ENCODE measurements at places on chromosomes 16 and 17.

- no peak for DNase-seq
Observed at GRCh38 chr16:74249846-74250245, 46.8 kb upstream of the PSMD7 start.

GRCh38 chr17:78493450-78493849 lies 83.7 kb downstream of the DNAH17 start:
- no peak for DNase-seq

- DNase-seq, result no peak
Observed at GRCh38 chr16:56912746-56913708, 18.9 kb upstream of the HERPUD1 start.

GRCh38 chr17:41393826-41394225 lies 3.6 kb downstream of the KRT31 start:
- no peak for DNase-seq

DNA sequence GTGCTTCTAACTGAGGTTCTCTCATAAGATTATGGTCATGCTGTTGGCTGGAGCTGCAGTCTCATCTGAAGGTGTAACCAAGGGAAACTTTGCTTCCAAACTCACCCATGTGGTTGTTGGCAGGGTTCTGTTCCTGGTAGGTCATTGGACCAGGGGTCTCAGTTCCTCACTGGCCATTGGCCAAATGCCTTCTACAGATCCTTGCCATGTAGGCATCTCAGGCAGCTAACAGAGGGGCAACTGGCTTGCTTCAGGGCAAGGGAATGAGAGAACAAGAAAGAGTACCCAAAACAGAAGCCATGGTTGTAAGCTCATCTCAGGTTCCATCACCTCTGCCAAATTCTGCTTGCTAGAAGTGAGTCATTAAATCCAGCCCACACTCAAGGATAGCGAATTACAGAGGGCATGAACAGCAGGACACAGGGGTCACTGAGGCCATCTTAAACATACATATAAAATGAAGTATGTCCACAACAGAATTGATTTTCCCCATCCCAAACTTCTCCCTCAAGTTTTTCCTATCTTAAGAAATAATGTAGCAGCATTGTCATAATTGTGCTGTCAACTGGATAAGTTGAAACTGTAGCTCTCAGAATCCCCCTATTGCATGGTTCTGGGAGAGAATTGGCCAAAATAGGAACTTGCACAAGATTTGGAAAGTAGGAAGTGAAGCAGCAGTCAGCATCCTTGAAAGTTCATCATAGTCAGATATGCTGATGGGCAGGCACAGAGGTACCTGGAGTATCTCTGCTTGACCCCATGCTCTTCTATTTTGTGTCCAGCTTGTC lies 42.4 kb upstream of the CES5A start:
- no peak for DNase-seq

DNA sequence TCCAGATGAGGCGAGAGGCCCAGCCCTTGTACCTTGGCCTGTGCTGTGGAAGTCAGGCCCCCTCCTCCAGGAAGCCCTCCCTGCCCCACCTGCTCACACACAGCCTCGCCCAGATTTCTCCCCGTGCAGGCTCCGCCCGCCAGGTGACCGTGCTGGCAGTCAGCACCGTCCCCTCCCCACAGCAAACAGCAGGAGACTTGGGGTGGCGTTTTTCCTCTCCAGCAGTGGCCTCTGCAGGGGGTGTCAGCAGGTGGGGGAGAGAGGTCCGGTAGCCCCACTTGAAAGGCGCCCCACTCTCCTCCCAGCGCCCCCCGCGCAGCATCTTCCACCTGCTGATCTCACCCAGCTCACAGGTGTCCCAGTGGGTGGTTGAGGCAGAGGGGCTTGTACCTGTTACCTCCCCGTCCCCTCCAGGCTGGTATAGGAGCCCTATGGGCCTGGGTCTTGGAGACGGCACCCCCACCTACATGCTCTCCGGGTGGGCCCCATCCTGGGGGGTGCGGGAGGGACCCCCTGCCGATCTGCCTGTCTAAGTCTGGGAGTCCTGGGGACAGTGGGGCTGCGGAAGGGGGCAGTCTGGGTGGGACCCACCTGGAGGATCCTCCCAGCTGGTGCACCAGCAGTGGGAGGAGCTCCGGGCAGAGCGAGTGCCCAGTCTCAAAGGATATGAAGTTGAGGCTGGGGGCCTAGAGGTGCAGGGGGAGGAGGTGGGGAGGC lies 4.2 kb upstream of the C1QTNF8 start:
- DNase-seq, result no peak

DNA sequence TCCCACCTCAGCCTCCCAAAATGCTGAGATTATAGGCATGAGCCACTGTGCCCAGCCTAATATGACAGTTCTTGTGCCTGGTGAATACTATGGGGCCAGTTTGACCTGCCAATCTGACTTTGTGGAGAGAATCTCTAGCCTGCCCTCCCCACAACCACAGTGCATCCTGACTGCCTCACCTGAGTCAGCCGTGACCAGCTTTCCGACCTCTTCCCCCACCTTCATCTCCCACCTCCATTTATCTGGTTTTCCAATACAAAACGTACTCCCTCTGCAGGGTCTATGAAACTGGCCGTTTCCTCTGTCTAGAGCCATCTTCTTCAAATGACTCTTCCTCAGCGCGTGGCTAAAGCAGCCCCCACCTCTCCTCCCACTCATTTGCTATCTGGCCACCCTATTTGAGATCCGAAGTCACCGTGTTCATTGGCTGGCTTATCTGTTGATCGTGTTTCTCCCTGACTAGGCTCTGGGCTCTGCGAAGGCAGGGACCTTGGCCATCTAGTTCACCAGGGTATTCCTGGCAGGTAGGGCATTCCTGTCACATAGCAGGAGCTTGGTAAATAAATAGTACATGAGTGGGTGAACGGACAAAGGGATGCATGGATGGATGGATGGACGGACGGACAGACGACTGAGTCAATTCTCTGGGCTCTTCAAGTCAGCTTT lies 22.3 kb upstream of the PLLP start:
- no peak for DNase-seq

GRCh38 chr16:84820305-84820684 lies 510 bp downstream of the CRISPLD2 start:
- no peak for DNase-seq

GRCh38 chr17:75077496-75078283 lies 10.1 kb upstream of the SLC16A5 start:
- DNase-seq, result peak; percentile 68

GRCh38 chr17:9080296-9080914 lies 59.1 kb downstream of the NTN1 start:
- no peak for DNase-seq

GRCh38 chr16:8733849-8734540 lies 59.6 kb downstream of the ABAT start:
- DNase-seq, result no peak

DNA sequence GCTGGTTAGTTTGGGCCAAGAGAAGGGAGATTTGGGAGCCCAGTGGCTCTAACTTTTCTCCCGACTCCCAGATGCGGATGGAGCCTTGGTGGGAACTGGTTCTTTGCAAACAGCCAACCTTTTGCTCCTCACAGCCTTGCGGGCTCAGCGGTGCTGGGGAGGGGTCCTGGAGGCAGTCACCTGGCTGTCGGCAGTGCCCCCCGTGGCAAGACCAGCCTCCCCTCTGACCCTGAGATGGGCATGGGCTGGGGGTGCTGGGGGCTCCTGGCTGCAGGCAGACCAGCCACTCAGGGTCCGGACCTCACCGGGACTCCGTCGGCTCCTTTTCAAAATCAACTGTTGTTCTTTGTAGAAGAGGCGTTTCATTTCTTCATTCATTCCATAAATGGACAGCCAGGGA lies 21.7 kb upstream of the GSE1 start:
- no peak for DNase-seq

DNA sequence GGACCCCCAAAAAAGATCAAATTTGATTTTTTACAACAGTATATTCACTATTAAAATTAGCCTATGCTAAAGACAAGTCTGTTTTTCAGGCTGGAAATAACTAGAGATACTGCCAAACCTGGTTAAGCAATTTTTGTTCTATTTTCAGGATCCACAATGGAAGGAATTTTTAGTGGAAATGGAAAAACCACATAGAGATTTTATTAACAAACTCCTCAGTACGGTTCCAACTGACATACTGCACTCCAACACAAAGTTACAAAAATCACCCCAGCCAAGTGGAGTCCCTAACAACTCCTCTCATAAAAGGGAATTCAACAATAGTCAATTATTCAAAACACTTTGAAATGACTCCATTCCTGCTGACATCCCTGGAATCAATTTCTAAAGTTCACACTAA lies 101.6 kb upstream of the TOB1 start:
- no peak for DNase-seq

DNA sequence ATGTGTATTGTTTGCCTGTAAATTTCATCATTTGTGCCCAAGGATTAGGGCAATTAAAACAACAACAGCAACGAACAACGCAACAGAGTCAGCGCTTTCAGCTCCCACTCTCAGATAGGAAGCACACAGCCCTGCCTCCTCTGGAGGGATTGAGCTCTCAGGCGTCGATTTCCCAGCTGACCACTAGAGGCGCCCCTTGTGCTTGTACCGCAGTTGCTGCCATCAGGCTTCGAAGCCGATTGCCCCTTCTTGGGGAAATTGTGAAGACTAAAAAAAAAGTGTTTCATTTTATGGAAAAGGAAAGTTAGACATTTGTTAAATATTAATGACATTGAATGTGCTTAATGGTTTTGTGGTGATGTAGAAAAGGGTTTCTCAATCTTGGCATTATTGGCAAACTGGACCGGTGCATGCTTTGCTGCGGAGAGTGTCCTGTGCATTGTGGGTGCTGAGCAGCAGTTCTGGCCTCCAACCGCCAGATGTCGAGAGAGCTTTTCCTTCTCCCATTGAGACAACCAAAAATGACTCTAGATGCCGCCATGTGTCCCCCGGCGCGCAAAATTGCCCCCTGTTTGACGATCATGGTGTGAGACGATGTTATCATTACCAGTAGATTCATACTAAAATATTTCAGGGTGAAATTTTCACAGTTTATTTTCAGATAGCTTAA lies 650.4 kb upstream of the RBFOX1 start:
- DNase-seq, result no peak

GRCh38 chr17:38703742-38704605 lies 1.1 kb upstream of the MLLT6 start:
- DNase-seq, result peak; percentile 67

DNA sequence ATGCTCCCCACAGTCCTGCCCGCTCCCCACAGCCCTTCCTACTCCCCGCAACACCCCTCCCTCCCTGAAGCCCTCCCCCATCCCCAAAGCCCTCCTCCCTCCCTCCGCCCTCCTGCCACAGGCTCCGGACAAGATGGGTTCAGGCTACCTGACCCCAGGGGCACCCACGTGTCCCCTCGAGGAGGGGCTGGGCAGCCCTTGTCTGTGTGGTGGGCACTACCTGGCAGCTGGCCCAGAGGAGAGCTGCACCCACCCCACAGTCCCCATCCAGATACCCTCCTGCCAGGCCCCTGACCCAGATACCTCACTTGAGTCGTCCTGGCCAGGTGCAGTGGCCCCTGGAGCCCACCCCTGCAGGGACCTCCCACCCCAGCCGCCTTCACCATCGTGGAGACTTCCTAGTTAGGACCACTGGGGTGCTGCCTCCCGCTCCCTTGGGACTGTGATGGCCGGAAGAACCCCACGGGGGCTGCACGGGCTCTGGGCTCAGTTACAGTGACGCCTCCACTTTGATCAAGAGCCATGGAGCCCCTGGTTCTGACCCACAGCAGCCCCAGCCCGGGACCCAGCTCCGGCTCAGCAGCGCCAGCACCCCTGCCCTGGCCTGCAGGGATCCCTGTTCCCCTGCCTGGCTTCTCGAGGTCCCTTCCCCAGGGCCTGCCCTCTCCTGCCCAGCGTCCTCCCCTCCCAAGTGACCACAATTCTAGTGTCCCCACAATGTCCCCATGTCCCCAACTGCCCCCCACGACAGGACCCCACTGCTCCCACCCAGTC lies 806 bp downstream of the PERCC1 start:
- no peak for DNase-seq

- no peak for DNase-seq
Observed at GRCh38 chr16:19751478-19752385, 33.7 kb downstream of the IQCK start.

GRCh38 chr17:66948061-66948750 lies 16.3 kb upstream of the CACNG4 start:
- no peak for DNase-seq

- DNase-seq, result no peak
Observed at GRCh38 chr17:27224526-27225315, 69.2 kb upstream of the WSB1 start.

GRCh38 chr17:27667656-27668487 lies 36.9 kb downstream of the LGALS9 start:
- DNase-seq, result no peak

GRCh38 chr16:55273959-55274358 lies 50.0 kb upstream of the IRX6 start:
- DNase-seq, result no peak

DNA sequence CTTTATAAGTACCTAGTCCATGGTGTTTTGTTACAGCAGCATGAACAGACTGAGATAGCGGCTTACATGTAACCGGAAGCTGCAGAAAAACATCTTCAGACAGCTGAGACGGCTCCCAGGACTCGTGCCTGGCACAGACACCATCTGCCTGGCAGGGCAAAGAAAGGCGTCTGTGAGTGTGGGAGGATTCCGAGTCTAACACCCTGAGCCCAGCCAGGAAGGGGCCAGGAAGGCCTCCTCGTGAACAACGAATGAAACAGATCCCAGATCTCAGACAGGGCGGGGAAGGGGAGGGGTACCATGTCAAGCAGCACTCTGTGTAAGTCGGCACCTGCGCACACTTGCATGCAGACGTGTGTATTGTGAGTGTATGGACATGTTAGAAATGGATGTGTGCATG lies 4.4 kb upstream of the CSNK1D start:
- DNase-seq, result no peak

- no peak for DNase-seq
Observed at GRCh38 chr17:42472709-42473521, 14.2 kb downstream of the ATP6V0A1 start.

DNA sequence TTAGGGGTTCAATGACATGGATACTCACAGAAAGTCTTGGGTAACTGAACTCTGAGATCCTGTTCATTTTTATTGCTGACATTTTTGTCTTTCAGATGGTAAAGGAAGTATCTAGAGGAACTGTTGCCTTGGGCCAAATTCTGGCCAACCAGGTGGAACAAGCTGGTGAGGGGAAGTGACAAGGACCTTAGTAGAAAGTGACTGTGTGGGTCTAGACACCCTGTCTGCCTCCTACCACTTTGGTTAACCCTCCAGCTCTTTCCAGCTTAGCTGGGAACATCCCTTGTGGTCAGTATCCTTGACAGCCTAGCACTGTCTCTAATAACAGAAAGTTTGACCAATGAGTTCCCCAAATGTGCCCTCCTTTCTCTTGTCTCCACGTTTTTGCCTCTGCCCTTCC lies 28.8 kb upstream of the PRKCB start:
- no peak for DNase-seq

DNA sequence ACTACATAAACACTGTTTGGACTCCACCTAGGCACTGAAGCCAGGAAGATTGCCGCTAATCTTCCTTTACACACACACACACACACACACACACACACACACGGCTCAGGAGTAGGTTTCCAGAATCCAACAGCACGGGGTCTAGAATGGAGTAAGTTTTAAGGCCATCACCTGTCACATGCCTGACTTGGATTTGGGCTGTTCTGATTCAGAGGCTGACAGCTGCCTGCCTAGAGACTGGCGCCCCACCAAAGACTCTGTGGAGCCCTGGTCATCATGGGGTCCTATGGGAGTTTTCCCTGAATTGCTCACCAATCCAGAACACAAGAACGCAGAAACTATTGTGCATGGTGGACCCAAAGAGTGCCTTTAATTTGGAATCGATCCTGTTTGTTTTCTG lies 10.9 kb downstream of the CDRT4 start:
- no peak for DNase-seq

- DNase-seq, result no peak
Observed at GRCh38 chr16:66869424-66869823, 10.9 kb upstream of the PDP2 start.

- DNase-seq, result no peak
Observed at GRCh38 chr17:16044487-16044886, 44.9 kb downstream of the TTC19 start.
